Thoracic aorta (tissue), 2 donors: ENCODE measurements at places on chromosomes 16 and 17.

GRCh38 chr17:80890921-80891396, 100.7 kb upstream of the CHMP6 start:
- DNase-seq, result no peak

DNA sequence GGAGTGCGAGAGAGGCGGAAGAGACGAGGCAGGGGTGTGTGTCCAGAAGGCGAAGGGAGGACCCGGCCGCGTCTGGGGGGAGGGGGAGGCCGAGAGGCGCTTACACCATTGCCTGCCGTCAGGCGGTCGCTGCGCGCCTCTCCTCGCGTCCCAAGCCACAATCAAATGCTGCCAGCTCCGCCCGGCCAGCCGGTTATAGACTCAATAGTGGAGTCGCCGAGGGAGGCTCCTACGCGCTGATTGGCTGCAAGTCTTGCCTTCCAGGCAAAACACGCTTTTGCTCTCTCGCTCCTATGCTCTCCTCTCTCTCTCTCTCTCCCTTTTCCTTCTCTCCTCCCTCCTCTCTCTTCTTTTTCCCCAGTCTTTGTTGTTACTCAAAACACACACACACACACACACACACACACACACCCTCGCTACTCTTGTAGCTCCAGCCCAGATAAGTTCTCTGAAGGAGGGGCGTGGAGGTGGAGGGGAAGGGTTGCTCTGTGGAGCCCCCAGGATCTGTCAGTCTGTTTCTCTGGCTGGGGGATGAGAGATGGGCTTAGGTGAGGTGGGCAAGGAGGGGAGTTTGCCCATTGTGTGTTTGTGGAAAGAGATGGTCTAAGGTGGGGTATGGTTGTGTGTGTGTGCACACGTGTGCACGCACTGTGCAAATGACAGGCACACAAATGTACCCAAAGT, at the start of gene DLX3:
Gene DLX3 (minus strand): TSS at position 170 of the 684 bp plus-strand sequence. CDS start 226 bp downstream, outside the sequence.
- DNase-seq, result peak; percentile 42

- no peak for DNase-seq
These were observed 29.4 kb downstream of the TOM1L2 start for GRCh38 chr17:17942846-17943245.

- peak; percentile 47 for DNase-seq
These were observed 64.1 kb upstream of the SREBF1 start for GRCh38 chr17:17900615-17901520.

GRCh38 chr17:79201536-79202227, 127.1 kb downstream of the ENGASE start:
- DNase-seq, result no peak

- no peak for DNase-seq
These were observed 608 bp upstream of the TRIM37 start for GRCh38 chr17:59107306-59107670.

GRCh38 chr17:76160896-76161528, 20.0 kb upstream of the FOXJ1 start:
- no peak for DNase-seq

GRCh38 chr17:77891602-77892001, 66.9 kb upstream of the TNRC6C start:
- no peak for DNase-seq

- no peak for DNase-seq
These were observed 18.0 kb upstream of the JPH3 start for GRCh38 chr16:87584271-87584670.

- DNase-seq, result peak; percentile 71
These were observed 1.1 kb downstream of the MPP2 start for GRCh38 chr17:43905985-43906852.

DNA sequence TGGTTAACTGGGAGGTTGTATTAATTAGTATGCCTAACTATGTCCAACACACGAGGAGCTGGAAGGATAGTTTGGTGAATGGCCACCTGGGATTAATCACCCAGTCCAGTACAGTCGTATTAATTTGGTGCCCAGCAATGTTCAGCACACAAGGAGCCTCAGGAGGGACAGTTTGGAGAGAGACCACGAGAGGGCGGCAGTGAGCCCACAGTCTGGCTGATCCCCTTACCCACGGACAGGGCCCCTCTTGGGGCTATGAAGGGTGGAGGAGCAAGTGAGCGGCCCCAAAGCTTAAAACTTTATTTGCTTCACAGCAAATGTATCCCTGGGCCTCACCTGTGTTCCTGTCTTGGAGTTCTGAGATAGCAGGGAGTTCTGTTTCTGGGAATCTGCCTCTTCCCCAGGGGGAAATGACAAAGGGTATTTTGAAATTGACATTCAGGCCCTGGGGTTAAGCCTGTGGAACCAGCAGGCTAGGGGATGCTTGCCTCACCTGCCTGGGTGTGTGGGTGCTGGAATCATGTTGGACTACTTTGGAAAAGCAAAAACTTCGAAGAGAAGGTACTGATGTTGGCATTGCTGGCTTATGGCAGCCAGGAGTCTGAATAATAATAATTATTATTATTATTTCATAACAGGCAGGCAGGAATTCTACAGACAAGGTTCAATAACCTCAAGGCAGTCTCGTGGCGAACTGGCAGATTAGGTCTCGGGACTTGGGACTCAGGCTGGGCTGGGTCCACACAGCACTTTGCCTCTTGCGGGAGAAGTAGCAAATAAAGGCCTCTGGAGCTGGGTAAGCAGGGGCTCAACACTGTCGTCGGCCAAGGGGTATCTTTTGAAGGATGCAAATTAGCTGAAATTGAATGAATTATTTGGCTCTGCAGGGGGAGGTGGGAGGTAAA, 227.6 kb upstream of the ASIC2 start:
- no peak for DNase-seq

- no peak for DNase-seq
These were observed 29.6 kb downstream of the SGSM2 start for GRCh38 chr17:2366747-2367494.

DNA sequence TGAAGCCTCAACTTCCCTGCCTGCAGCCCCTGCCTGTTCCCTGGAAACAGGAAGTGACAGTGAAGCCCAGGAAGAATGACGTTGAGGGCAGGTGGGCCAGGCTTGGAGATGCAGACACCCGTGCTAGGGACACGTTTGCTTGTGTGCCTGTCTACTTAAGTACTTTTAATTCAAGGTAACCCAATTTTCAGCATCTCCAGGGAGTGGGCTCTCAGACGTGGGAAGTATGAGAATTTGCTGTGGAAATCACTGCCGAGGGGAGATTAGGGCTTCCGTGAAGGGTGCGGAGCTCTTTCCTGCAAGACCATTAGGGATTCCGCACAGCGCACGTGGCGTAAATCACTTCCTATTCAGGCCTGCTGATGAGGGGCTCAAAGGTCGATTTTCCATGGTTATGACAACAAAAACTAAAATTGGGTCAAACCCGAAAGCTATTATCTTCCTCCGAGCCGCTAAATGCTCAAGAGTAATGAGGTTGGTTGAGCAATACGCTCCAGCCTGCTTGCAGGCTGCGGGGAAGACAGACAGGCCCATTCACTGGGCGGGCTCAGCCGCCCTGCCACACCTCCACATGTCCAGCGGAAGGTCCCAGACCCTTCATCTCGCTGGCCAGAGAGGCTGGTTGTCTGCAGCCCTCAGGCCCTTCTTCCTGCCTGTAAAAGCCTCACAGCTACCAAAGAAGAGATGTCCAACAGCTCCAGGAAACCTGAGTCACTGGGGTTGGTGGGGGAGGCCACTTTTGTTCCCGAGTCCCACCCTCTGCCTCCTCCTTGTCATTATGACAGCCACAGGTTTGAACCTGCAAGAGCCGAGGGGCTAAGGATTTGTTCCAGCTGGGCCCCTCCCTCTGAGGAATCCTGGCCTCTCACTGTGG, 109.9 kb downstream of the RBFOX3 start:
- no peak for DNase-seq

GRCh38 chr16:19105891-19106624, 7.7 kb upstream of the ITPRIPL2 start:
- no peak for DNase-seq

DNA sequence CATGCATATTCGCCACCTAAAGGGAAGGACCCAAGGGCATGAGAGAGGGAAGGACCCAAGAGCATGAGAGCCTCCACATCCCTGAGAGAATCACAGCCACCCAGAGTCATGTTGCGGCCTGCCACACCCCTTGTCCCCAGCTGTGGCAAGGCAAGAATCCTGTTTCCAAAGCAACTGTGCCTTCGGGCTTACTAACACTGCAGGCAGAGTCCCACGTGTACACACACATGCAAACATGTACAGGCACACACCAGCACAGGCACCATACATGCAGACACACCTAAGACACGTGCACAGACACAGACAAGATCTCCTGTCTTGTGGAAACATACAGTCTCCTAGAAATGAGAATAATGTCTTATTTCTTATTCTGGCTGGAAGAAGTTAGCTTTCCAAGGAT, 92.4 kb upstream of the CDYL2 start:
- no peak for DNase-seq

DNA sequence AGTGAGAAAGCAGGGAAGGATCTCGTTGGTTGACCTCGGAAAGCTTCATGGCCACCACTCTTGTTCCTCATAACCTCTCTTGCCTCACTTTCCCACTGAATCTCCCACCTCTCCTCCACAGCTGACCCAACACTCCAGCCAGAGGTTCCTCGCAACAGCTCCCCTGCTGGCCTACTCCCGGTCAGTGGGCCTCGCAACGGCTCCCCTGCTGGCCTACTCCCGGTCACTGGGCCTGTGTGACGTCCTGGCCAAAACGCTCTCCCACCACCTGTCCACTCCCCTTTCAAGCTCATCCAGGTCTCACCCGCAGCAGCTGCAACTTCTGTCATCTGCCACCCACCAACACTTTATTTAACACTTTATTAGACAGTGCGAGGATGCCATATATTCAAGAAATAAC, 149.1 kb downstream of the VPS53 start:
- no peak for DNase-seq

DNA sequence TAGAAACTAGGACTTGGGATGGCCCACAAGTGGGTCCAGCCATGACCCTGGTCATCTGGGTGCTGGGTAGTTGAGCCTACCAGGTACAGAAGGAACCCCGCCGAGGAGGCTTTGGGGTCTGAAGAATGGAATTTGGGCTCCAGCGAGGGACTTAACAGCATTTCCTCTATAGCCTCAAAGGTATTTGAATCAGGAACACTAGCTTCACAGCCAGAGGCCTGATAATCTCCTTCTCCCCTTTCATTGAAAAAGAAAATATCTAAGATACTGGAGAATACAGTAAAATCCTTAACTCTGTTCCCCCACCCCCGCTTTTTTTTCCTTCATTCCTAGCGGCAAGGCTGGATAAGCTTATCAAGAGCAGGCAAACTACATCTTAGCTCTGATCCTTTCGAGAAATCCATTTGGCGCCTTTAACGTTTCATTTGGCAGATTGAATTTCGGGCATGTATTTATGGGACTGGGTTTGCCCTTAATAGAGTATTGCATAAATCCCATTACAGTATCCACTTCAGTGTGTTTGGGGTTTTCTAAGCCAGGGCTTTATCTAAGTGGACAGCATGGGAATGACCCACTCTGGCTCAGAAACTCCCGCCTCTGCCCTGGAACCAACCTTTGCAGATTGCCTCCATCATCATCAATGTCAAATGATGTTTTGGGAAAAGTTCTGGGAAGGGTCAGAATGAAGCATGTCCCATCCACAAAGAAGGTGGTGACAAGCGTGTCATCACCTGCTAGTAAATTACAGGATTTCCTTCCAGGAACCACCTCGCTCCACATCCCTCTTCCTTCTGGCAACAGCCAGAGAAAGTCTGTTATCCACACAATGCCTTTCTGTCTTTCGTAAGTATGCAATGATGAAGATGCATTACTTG, 36.9 kb downstream of the XYLT1 start:
- DNase-seq, result no peak

- peak; percentile 99 for DNase-seq
These were observed at the start of gene MSRB1 for GRCh38 chr16:1942810-1943726. Gene MSRB1, minus strand, starts transcription at chr16:1943199. Its CDS starts 43 bp downstream, at chr16:1943156.

- no peak for DNase-seq
These were observed 1.6 kb upstream of the FBXL20 start for GRCh38 chr17:39402890-39403605.

- no peak for DNase-seq
These were observed 331.5 kb downstream of the CBLN1 start for GRCh38 chr16:48950184-48950583.

- DNase-seq, result no peak
These were observed 26.6 kb downstream of the JPH3 start for GRCh38 chr16:87628940-87629339.

DNA sequence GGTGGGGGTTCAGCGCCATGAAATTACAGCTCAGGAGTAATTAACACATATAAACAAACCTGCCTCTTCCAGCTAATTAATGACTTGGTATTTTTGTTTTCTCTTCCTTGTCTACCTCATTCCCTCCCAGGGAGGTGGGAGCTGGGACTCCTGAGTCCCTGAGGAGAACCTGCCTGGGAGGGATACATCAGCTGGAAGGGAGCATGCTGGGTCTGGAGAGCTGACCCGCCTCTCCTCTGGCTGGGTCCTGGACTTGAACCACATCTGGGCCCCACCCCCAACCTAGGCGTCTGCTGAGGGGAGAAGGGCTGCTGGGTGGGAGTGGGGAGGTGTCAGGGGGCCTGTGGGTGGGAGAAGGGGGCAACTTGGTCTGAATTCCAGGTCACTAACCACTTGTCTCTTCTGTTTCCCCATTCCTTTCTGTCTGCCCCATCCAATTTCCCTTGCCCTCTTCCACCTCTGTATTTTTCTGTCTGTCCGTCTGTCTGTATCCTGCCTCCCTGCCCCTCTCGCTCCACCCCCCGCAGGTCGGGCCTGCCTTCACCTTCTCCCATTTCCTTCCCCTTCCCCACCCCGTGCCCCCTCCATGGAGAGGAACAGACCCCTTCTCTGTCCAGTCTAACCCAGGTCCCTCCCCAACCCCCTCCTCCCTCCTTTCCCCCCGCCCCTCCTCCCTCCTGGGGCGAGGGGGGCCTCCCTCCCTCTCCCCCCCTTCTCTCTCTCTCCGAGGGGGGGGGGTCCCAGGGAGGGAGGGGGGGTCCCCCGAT, at the start of gene NLGN2:
Gene NLGN2 (plus strand): TSS at position 361 of the 767 bp plus-strand sequence. CDS start 411 bp downstream, outside the sequence.
- no peak for DNase-seq

- no peak for DNase-seq
These were observed 99.8 kb downstream of the MYH11 start for GRCh38 chr16:15757077-15757386.

GRCh38 chr16:117379-118365, 20.8 kb downstream of the NPRL3 start:
- no peak for DNase-seq

- no peak for DNase-seq
These were observed 32.1 kb downstream of the ABR start for GRCh38 chr17:1147664-1148063.

GRCh38 chr17:72271603-72272002, 150.8 kb downstream of the SOX9 start:
- no peak for DNase-seq

- no peak for DNase-seq
These were observed 9.4 kb downstream of the SNX20 start for GRCh38 chr16:50671644-50672260.

DNA sequence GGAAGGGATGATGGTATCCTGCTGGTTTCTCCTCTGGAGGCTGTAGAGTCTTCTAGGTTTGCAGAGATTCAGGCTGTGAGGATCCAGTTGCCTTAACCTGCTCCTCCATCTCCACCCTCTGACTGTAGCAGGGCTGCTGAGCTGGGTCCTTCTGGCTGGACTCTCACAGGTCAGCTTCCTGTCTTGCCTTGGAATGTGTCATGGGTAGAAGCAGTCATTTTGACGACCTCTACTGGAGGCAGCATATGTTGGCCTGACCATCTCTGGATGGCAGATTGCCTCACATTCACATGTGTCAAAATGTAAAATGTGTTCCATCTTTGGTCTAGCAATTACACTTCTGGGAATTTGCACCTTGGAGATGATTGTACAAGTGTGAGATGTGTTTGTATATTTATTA, 504.4 kb upstream of the EEF2KMT start:
- DNase-seq, result no peak
